ENCODE measurements at places on chromosomes 2 and 18.

DNA sequence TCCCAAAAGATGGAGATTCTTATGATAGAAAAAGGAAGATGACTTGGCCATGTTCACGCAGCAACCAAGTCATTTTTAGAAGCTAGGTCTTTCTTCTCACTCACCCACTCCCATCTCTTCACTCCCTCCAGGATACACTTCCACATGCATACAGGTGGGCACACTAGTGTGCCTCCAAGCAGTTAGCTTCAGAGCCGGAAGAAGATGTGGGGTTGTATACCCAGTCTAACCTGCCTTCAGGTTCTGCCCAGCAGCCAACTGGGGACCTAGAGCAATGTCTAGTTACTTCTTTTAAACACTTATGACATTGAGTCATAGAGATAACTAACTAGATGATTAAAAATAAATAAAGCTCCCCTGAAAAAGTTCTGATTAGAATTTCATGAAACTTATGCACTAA is 21.8 kb upstream of the TANK start:
- no peak for DNase-seq

DNA sequence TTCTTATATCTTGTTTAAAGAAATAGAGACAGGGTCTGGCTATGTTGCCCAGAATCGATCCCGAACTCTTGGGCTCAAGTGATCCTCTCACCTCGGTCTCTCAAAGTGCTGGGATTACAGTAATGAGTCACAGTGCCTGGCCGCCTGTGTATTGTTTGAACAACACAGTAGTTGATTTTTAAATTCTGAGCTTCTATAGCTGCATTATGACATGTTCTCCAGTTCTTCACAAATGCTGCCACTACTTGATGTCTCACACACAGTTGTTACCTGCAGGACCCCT is 7.7 kb upstream of the RHOB start:
- peak; percentile 45 for DNase-seq

DNA sequence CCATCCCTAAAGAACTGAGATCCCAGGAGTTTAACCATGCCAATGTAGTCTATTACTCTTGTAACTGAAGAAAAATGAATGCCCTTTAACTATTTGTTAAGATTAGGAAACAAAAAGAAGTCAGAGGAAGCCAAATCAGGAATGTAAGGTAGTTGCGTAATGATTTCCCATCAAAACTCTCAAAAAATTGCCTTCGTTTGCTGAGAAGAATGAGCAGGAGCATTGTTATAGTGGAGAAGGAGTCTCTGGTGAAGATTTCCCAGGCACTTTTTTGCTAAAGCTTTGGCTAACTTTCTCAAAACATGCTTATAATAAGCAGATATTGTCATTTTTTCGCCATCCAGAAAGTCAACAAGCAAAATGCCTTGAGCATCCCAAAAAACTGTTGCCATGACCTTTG is 224.0 kb upstream of the SIX2 start:
- DNase-seq, result no peak

DNA sequence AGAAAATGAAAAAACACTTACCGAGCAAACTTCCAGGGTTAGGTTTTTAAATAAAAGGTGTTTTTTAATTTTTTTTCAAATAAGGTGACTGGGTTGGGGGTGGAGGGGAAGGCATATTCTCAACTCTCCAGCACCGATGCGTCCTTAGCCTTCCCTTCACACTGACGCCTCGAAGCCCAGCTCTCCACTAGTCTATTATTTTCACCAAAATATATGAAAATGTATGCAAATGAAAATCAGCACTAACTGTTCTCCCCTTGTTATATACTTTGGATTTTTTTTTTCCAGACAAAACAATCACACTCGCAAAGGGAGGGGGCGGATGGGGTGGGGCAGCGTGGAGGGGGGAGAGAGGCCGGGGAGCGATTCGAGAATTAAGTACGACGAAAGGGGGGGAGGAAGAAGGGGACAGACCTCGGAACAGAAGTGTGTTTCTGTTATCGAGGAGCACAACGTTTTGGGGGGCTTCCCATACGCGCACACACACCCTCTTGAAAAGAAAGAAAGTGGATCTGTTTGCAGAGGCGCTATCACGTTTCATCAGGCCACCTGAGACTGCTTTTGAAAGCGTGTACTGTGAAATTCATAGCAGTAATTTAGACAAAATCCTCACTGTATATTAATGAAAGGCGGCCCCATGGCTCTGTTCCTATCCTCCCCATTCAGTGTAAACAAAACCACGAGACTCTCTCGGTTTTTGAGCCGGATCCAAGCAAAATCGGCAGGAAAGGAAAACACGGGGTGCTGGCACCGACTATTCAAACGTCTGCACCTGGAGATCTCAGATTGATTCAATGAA is 2.4 kb upstream of the POU3F3 start:
- DNase-seq, result no peak

GRCh38 chr2:62577994-62578781 is 72.2 kb upstream of the TMEM17 start:
- DNase-seq, result no peak

GRCh38 chr2:10834068-10834655 is 21.6 kb upstream of the PDIA6 start:
- no peak for DNase-seq

GRCh38 chr2:39350658-39351057 is 86.4 kb downstream of the MAP4K3 start:
- DNase-seq, result no peak

- no peak for DNase-seq
These were observed 100.2 kb downstream of the GYPC start for GRCh38 chr2:126756125-126756524.

DNA sequence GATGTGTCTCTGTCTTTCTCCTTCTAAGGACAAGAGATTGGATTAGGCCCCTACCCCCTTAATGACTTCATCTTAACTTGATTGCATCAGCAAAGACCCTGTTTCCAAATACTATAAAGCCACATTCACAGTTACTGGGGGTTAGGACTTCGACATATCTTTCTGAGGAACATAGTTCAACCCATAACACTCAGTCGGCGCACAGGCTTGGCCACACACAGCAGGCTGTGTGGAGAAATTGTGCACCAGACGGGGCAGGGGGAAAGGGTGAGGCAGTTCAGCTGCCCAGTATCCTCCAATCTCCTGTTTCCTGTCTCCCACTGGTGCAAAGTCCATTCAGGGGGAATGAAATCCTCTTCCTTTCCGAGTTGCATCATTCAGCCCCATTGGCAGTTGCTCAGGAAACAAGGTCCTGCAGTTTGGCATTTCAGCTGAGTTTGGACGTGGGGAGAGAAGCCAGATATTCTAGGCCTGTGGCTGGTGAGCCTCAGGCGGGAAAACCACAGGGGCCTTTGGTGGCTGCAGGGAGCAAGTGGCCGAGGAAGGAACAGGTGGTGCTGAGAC is 9.4 kb upstream of the RAPGEF4 start:
- DNase-seq, result no peak

DNA sequence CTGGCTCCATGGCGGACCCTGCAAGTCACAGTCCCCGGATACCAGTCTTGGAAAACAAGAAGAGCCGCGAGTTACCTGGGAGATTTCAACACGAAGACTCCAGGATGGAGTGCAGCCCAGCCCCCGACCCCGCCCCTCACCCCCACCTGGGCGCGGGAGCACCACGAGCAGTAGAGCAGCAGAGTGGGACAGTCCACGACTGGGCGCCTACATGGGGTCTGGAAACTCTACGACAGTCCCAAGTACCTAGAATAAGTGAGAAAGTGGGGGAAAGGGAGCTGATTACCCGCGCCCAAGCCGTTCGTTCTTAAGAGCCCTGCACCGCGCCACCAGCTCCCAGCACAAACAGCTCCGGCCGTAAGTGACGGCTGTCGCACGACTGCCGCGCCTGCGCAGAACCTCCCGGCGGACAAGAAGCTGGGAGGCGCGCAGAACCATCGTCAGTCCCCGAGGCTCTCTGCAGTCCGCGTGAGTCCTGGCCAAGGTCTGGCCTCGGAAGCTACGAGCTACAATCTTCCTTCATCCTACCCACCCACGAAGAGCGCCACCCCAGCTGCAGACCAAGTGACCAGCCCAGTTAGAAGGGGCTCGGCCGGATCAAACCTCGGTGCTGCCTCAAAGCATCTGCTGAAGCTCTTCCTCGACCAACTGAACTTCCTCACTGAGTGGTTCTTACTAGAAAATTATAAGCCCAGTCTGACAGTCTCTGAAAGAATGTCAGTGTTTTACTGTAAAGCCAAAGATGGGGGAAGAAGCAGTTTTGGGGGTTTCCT is at the start of gene DPY30:
TSS of gene DPY30 (minus strand) at position 359 of the 773 bp plus-strand sequence. CDS start at position 10, 349 bp downstream.
- DNase-seq, result peak; percentile 96

DNA sequence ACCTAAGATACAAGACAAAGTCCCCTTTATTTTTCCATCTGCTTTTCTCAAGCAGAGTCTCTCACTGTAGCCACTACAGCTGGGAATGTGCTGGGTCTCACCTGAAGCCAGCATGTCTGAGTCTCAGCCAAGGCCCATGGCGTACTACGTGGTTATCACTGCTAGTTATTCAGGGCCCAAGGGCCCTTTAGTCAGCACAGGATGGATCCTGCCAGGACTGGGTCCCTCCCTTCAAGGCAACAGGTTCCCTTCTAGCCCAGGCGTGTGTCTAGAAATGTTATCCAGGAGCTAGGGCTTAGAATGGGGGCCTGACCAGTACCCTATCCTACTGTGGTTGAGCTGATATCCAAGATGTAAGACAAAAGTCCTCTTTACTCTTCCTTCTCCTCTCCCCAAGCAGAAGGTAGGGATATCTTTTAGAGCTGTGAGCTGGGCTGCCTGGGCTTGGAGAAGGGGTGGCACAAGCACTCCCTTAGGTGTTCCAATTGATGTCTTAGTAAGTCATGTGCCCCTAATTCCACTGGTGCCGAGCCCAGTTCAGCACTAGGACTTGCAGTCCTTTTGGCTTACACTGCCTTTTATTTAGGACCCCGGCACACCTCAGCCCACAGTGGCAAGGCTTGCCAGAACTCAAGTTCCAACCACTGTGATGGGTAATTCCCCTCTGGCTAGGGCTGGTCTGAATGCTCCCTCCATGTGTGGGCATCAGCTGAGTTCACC is 17.7 kb downstream of the VPS54 start:
- no peak for DNase-seq

DNA sequence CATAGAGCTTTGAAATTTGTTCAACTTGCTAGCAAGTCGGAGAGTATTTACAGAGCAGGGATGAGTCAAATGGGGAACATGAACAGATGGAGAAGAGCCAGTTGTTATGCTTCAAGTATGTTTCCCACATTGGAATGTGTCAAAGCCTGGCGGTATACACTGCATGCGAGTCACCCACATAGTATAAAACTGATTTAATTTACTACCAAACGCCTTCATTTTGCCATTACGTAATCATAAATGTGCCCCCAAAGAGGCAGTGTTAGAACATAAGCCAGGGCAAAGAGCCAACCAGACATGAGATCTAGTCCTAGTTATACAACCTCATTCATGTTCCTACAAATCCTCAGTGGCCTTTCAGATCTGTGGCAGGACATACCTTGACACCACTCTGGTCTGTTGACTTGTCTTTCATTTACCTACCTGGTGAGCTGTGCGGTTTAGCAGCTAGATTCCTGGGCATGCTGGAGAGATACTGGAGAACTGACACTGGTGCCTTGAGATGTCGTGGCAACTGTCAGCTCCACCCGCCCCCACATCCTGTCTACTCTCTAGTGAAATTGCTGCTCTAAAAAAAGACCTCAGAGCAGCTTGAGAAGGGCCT is 21.7 kb upstream of the NRP2 start:
- DNase-seq, result peak; percentile 82

DNA sequence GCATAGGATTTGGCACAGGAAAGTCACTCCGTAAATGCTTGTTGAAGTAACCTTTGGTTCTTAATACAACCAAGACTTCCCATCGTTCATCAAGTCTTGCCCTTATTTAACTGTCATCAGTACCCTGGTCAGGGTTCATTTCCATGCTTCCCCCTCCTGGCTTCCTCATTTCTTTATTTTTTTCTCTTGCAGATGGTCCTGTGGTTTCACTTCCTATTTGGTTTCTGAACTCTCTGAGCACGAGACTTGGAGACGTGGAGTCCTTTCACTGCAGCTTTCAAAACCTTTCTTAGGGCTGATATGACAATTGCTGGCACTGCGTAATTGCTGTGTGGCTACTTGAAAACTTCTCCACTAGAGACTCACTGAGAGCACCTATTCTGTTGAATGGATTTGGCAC is 59.9 kb upstream of the PID1 start:
- no peak for DNase-seq

GRCh38 chr18:24947521-24948305 is 404.3 kb downstream of the ZNF521 start:
- DNase-seq, result no peak

- DNase-seq, result no peak
These were observed 142.4 kb downstream of the THADA start for GRCh38 chr2:43453179-43454170.

DNA sequence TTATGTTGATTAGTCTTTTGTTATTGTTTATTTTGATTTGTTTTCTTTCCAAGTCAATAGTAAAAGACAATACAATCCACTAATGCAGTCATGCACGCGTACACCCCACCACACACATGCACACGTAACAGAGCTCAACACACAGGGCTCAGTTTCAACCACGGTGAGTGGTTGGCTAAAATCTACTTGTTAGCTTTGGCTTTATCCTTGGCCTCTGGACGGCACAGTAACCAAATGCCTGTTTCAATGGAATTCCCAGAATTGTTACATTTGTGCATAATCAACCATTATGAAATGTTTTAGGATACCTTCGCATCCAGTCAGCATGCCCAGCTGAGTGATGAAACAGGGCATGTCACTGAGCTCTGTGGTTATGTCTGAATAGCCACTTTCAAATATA is 53.2 kb downstream of the NYAP2 start:
- no peak for DNase-seq

- DNase-seq, result no peak
These were observed 58.6 kb downstream of the CERS6 start for GRCh38 chr2:168514692-168515091.

DNA sequence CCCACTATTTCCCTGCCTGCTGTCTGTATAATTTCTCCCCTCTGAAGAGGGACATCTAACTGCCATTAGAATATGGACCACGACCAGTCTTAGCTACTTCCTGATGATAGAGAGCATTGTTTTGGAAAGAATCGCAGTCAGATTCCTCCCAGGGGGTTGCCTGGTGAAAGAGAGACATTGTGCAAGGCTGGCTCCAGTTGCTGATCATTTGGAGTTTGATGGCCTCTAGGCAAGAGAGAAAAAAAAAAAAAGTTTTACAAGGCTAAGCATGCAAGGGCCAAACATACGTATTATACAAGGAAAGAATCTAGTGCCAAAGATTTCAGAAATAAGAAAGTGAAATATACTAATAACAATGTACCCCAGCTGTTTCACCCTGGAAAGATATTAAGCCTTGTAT is 182.2 kb downstream of the CMPK2 start:
- no peak for DNase-seq

DNA sequence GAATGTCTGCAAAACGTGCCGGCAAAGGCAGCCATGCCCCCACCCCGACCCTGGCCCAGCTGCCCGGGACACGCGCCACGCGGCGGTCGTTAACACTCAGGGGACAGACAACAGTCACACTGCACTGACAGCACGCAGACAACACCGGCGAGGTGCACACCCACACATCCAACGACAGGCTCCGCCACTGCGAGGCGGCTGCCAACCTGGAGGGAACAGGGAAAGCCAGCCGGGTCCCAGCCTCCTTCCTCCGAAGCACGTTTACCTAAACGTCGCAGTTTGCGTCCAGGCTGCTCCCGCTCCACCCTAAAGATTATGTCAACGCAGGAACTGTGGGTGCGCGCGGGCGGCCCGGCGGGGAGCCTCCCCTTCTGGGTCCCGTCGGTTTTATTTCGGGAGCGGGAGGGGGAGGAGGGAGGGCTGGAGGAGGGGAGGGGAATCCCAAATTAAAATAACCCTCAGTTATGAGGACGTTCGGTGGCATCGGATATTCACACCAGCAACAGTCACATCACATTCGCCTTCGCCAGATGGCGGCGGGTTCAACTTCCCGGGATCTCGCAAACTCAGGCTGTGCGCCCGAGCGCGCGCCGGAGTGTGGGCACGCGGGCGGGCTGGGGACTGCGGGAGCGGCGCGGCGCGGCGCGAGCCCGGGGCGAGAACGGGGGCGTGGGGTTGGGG is 644 bp downstream of the PTGR3 start:
- peak; percentile 82 for DNase-seq

Measured in sigmoid colon (tissue), 7 donors.